M059J (cell line): ENCODE measurements at places on chromosomes 1 and 21. TPM values are rescaled to one million over a fixed set of nuclear protein-coding genes. Genes with fewer than 3 reads are reported as not detected.

The LCE3D gene
- not detected in 2 replicates for total RNA-seq

The TRIM45 gene
- 1.5 and 4.2 TPM in 2 replicates for total RNA-seq

The AQP10 gene
- not detected in 2 replicates for total RNA-seq

The STIL gene
- 34.4 and 48.1 TPM in 2 replicates for total RNA-seq

The SELP gene
- total RNA-seq, result not detected in 2 replicates

The RGS1 gene
- total RNA-seq, result not detected in 2 replicates

The LRRC39 gene
- 0.07 and 0.20 TPM in 2 replicates for total RNA-seq

The GSTM3 gene
- 159 and 216 TPM in 2 replicates for total RNA-seq

The KRTAP7-1 gene
- not detected in 2 replicates for total RNA-seq

The C1orf53 gene
- total RNA-seq, result 13.5 and 20.4 TPM in 2 replicates

The MYBPH gene
- total RNA-seq, result not detected in 2 replicates

The CFAP141 gene
- not detected in 2 replicates for total RNA-seq

The OLIG2 gene
- not detected in 2 replicates for total RNA-seq

The PM20D1 gene
- not detected in 2 replicates for total RNA-seq

The OR2L2 gene
- not detected in 2 replicates for total RNA-seq

The GJA8 gene
- total RNA-seq, result not detected in 2 replicates

The CHRNB2 gene
- total RNA-seq, result not detected in 2 replicates

The SLC45A1 gene
- total RNA-seq, result 0.27 TPM in 1 of 2 replicates, not detected in the other

The HES5 gene
- 1.6 TPM in 1 of 2 replicates, not detected in the other for total RNA-seq

The DENND2C gene
- total RNA-seq, result 0.39 and 0.84 TPM in 2 replicates
